ENCODE measurements at places on chromosomes 2 and 18. TPM values are rescaled to one million over a fixed set of nuclear protein-coding genes. Genes with fewer than 3 reads are reported as not detected.

- no peaks in the 10 kb centered on the region for H3K36me3 ChIP-seq
- no peak overlapping the region for H3K4me3 ChIP-seq
- no peaks in the 10 kb centered on the region for H3K27me3 ChIP-seq
- H3K27ac ChIP-seq, result no peak overlapping the region
- H3K4me1 ChIP-seq, result no peaks in the 10 kb centered on the region
Observed at GRCh38 chr2:141162314-141162713, 968.5 kb downstream of the LRP1B start.

- H3K4me3 ChIP-seq, result no peak overlapping the region
- no peaks in the 10 kb centered on the region for H3K27me3 ChIP-seq
- no peak overlapping the region for H3K27ac ChIP-seq
- no peak for DNase-seq
Observed at GRCh38 chr2:30448866-30449265, 1.8 kb downstream of the LCLAT1 start.

DNA sequence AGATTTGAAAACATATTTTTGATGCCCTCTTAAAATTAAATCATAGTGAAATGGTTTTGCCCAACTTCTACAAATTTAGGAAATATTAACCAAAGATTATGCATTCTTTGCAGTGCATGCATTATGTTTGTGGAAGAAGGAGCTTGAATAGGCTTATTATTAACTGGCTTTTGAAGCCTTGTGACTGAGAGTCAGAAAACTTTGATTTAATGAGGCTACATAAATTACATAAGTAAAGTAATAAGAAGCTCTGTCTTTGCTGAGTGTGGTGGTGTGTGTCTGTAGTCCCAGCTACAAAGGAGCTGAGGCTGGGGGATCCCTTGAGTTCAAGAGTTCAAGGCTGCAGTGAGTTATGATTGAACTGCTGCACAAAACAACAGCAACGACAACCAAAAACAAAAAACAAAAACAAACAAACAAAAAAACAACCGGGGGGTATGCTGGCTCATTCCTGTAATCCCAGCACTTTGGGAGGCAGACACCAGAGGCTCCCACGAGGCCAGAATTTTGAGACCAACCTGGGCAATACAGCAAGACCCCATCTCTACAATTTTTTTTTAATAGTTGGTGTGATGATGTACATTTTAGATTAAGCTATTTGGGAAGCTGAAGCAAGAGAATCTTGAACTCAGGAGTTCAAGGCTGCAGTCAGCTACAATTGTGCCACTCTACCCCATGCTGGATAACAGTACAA, 57.0 kb upstream of the LRRTM4 start:
- H3K4me3 ChIP-seq, result no peak overlapping the region
- H3K27me3 ChIP-seq, result no peaks in the 10 kb centered on the region
- H3K4me1 ChIP-seq, result no peaks in the 10 kb centered on the region
- H3K36me3 ChIP-seq, result no peaks in the 10 kb centered on the region
- no peak for DNase-seq

- no peaks in the 10 kb centered on the region for H3K36me3 ChIP-seq
- H3K27ac ChIP-seq, result no peak overlapping the region
- H3K4me1 ChIP-seq, result no peaks in the 10 kb centered on the region
- no peak for DNase-seq
- H3K4me3 ChIP-seq, result no peak overlapping the region
Observed at GRCh38 chr2:71713581-71714580, 260.5 kb downstream of the DYSF start.

DNA sequence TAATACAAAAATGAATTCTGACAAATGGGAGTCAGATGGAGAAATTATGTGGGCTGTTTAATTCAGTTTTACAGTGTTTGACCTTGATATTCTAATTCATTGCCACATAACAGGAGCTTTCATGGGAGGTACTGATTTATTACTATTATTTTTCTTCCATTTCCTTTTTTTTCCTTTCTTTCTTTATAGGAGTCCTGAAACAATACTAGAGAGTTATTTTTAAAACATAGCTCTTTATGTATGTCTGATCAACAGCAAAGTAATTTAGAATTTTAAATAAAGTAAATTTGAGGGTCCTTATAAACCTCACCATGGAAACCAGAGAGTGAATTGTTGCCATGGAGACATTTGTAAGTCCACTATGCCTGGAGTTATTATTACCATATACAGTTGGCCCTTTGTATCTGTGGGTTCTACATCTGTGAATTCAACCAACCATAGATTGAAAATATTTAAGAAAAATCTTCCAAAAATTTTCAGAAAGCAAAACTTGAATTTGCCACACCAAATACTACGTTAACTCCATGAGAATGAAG, 40.9 kb upstream of the PPP4R1 start:
- no peak overlapping the region for H3K4me3 ChIP-seq
- H3K4me1 ChIP-seq, result no peaks in the 10 kb centered on the region
- H3K27ac ChIP-seq, result no peak overlapping the region

RIOK3 gene
- 55.3 TPM for total RNA-seq

- no peaks in the 10 kb centered on the region for H3K36me3 ChIP-seq
- no peak for DNase-seq
- H3K4me3 ChIP-seq, result no peak overlapping the region
- H3K27ac ChIP-seq, result no peak overlapping the region
- no peaks in the 10 kb centered on the region for H3K4me1 ChIP-seq
Observed at GRCh38 chr2:54475285-54475684, 19.2 kb downstream of the SPTBN1 start.

- H3K4me1 ChIP-seq, result no peaks in the 10 kb centered on the region
- no peak for DNase-seq
- peaks cover 19% of the 10 kb centered on the region for H3K36me3 ChIP-seq
- H3K4me3 ChIP-seq, result no peak overlapping the region
- H3K27me3 ChIP-seq, result no peaks in the 10 kb centered on the region
- H3K27ac ChIP-seq, result no peak overlapping the region
Observed at GRCh38 chr2:3420076-3420768, 40.7 kb downstream of the TRAPPC12 start.

DNA sequence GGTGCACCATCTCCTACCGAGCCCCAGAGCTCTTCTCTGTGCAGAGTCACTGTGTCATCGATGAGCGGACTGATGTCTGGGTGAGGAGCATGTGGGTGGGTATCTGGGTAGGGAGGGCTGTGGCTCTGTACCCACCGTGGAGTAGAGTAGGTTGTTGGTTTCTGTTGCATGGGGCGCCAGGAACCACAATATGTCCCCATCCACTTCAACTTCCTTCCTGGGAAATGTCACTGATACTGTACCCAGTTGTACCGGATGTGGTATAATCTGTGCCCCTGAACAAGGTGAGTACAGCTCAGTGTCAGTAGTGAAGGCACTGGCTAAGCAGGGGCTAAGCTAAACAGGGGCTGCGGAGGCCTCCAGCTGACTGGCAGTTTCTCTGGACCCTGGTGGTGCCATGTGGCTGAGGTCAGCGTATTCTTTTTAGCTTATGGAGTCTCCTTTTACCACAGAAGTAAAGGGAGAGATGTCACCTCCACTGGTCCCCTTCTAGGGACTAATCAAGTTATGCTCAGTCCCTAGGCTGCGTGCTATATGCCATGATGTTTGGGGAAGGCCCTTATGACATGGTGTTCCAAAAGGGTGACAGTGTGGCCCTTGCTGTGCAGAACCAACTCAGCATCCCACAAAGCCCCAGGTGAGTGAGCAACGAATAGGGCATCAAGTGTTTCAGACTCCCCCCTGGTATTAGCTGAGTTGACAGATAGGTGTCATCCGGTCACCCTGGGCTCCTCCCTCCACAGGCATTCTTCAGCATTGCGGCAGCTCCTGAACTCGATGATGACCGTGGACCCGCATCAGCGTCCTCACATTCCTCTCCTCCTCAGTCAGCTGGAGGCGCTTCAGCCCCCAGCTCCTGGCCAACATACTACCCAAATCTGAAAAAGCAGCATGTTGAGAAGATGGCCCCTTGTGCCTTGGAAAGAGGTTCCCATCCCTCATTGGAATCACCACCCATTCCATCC, 2.7 kb downstream of the STK16 start:
- no peaks in the 10 kb centered on the region for H3K27me3 ChIP-seq
- DNase-seq, result peak; percentile 83
- peak overlapping the region; percentile 69 for H3K27ac ChIP-seq
- H3K4me1 ChIP-seq, result peaks cover 76% of the 10 kb centered on the region

- no peak overlapping the region for H3K4me3 ChIP-seq
- H3K27ac ChIP-seq, result no peak overlapping the region
- H3K27me3 ChIP-seq, result no peaks in the 10 kb centered on the region
- H3K36me3 ChIP-seq, result no peaks in the 10 kb centered on the region
- H3K4me1 ChIP-seq, result no peaks in the 10 kb centered on the region
- no peak for DNase-seq
Observed at GRCh38 chr2:163011000-163011399, 172.4 kb upstream of the KCNH7 start.

SESTD1 gene
- total RNA-seq, result 3.7 TPM

DNA sequence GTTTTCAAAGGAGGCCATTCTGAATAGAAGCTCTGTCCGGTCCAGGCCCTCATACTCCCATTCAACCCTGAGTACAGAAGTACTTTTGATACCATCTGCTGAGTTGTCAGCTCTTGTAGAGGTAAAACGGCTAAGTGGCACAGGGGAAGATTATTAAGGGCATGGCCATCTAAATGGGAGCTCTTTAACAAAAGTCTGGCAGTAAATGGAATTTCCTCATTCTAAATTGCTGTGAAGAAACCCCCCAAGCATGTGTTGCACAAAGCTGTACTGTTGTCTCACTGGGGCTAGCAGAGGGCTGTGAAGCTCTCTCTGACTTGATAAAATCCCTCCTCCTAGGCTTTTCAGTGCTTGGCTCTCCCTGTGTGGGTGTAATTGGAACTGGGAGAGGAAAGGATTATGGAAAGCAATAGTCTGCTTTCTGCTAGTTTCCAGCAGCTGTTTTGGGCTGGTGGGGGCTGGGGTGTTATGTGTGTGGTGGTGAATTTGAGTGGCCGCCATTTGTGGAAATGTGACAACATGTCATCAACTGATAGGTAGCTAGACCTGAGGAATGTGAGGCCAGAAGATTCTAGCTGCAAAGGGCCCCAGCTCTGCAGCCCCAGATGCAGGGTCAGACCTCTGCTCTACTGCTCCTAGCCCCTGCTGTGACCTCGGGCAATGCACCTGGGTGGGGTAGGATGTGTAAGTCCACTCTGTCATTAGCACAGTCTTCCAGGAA, 65.1 kb downstream of the MAP4K4 start:
- H3K4me3 ChIP-seq, result no peak overlapping the region
- no peaks in the 10 kb centered on the region for H3K36me3 ChIP-seq
- DNase-seq, result no peak
- no peaks in the 10 kb centered on the region for H3K27me3 ChIP-seq

FAM124B gene
- not detected for total RNA-seq

GRCh38 chr2:122263746-122264145, 508.3 kb downstream of the TSN start:
- no peak overlapping the region for H3K27ac ChIP-seq
- no peaks in the 10 kb centered on the region for H3K4me1 ChIP-seq
- no peaks in the 10 kb centered on the region for H3K27me3 ChIP-seq
- no peak overlapping the region for H3K4me3 ChIP-seq
- no peaks in the 10 kb centered on the region for H3K36me3 ChIP-seq

ZSWIM2 gene
- not detected for total RNA-seq

GRCh38 chr18:60448487-60449267, 76.1 kb upstream of the MC4R start:
- H3K4me3 ChIP-seq, result no peak overlapping the region
- H3K36me3 ChIP-seq, result no peaks in the 10 kb centered on the region
- no peaks in the 10 kb centered on the region for H3K4me1 ChIP-seq
- no peaks in the 10 kb centered on the region for H3K27me3 ChIP-seq
- no peak for DNase-seq
- H3K27ac ChIP-seq, result no peak overlapping the region

DNA sequence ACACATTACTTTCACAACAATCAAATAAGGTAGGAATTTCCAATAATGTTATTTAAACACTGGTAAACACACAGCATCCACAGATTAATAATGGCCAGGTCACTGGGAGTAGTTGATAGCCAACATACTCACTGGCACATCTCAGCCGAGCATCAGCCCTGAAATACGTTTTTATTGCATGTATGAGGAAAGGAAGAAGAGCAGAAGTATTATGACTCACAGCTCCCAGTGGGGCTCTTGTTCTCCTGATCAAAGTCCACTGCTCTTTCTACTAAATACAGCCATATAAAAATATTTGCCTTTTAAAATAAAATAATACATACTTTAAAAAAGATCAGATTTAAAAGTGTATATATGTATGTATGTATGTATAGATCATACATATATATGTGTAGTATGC, 999.6 kb downstream of the SUCLG1 start:
- no peaks in the 10 kb centered on the region for H3K27me3 ChIP-seq
- DNase-seq, result no peak
- no peaks in the 10 kb centered on the region for H3K4me1 ChIP-seq
- H3K36me3 ChIP-seq, result no peaks in the 10 kb centered on the region
- H3K27ac ChIP-seq, result no peak overlapping the region
- H3K4me3 ChIP-seq, result no peak overlapping the region

GRCh38 chr2:69043736-69044400, 30.9 kb downstream of the ANTXR1 start:
- H3K4me1 ChIP-seq, result no peaks in the 10 kb centered on the region
- no peaks in the 10 kb centered on the region for H3K36me3 ChIP-seq
- H3K27me3 ChIP-seq, result no peaks in the 10 kb centered on the region
- H3K4me3 ChIP-seq, result no peak overlapping the region

MARCHF7 gene
- 84.7 TPM for total RNA-seq

CFC1 gene
- total RNA-seq, result not detected

RIT2 gene
- total RNA-seq, result not detected

GRCh38 chr18:23122334-23123229, 12.7 kb upstream of the CABLES1 start:
- no peak for DNase-seq
- no peaks in the 10 kb centered on the region for H3K27me3 ChIP-seq

DNA sequence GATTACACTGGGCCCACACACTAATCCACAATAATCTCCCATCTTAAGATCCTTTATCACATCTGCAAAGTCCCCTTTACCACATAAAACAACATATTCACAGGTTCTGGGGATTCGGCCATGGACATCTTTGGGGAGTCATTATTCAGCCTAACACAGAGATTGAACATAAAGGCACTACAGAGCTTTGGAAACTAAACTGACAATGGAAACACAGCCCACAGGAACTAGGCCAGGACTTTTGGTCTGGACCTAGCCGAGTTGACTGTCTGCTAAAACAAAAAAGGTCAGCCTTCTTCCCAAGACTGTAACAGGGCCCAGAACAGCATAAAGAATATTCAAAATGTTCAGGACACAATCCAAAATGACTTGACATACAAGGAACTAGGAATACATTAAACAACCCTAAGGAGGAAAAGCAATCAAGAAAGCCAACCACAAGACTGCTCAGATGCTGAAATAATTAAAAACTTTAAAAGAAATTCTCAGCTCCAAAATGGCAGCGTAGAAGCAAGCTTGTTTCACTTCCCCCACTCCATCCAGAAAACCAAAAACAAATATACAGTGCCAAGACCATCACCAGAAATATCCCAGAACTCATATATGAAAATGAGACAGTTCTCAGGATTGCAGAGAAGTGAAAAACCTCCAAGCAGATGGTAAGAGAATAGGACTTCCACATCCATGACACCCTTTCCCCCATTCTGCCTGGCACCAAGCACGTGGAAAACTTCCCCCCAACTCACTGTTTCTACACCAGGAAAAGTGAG, 207.8 kb downstream of the ATAD2B start:
- no peak overlapping the region for H3K4me3 ChIP-seq
- no peak for DNase-seq
- H3K27ac ChIP-seq, result no peak overlapping the region
- no peaks in the 10 kb centered on the region for H3K36me3 ChIP-seq
- H3K4me1 ChIP-seq, result no peaks in the 10 kb centered on the region

VSNL1 gene
- total RNA-seq, result not detected

CWC22 gene
- 30.9 TPM for total RNA-seq

GRCh38 chr2:83368916-83369315, 1090.2 kb downstream of the SUCLG1 start:
- no peak for DNase-seq
- no peak overlapping the region for H3K4me3 ChIP-seq
- H3K36me3 ChIP-seq, result no peaks in the 10 kb centered on the region
- no peaks in the 10 kb centered on the region for H3K4me1 ChIP-seq
- no peaks in the 10 kb centered on the region for H3K27me3 ChIP-seq

Data from CD8-positive, alpha-beta memory T cell (primary cell).